ENCODE measurements at places on chromosomes 16 and 17.

GRCh38 chr16:81427219-81427618 lies 17.4 kb upstream of the CMIP start:
- DNase-seq: no peak

DNA sequence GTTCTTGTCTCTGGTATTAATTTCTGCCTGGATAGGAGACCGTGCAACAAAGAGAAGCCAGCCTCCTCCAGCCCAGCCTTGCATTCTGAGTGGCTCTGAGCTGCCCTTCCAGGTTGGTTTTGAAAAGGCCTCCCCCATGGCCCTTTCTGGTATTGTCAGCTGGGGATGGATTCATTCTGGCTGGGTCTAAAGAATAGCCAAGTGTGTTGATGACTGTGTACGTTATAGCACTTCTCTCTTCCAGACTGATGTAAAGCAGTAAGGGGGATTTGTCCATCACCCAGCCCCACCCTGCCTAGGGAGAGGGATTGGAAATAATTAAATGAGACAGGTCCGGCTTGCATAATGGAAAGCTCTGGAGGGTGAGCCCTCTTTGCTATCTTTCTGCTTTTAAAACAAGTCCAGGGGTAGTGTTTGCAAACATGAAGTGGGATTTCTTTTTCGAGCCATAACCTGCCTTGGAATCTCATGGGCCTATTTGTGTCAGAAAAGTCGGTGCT lies 146.4 kb downstream of the MSI2 start:
- DNase-seq: no peak

DNA sequence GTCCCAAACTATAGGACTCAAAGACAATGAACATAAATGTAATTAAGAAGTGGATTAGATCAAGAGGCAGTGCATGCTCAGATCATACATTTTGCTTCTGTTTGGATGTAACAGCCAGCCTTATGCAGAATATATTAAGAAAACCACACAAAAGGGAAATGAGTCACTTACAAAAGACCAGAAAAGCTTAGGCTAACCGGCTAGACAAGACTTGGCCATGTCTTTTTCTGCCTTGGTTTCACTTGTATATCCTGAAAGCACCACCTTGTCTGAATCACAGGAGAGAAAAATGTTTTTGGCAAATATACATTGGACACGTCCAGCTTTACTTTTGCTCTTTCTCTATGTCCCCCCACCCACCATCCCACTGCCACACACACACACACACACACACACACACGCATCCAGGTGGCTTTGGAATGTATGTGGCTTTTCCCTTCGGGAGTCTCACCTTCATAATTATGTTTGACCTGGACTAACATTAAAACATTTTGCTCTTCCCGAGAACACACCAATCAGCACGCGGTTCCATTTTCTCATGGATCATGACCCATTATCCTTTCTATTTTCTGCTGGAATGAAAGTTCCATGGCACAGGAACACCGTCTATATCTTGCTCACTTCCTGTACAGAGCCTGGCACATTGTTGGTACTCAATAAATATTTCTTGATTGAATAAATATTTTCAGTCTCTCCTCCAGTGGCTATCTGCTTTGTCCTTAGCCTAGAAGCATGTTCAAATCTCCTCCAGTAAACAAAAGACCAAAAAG lies 64.6 kb downstream of the CDK5R1 start:
- no peak for DNase-seq

- DNase-seq: no peak
These were observed 20.1 kb downstream of the SLC39A11 start for GRCh38 chr17:73072219-73072962.

DNA sequence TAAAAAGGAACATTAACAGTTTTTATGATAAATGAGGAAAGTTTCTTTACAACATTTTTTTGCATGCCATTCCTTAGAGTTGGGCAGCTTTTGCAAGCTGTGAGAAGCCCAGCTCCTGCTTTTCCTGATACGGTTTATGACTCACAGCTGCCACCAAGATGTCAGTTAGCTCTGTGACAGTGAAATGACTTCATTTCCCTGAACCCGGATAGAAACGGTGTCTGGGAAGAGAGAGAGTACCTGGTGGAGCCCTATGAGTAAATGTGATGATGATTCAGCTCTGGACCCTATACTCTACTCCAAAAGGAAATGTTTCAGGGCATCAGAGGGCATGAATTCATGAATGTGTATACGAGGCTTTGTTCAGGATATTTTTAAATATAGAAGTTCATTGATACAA lies 366.3 kb upstream of the HSBP1 start:
- DNase-seq: no peak

DNA sequence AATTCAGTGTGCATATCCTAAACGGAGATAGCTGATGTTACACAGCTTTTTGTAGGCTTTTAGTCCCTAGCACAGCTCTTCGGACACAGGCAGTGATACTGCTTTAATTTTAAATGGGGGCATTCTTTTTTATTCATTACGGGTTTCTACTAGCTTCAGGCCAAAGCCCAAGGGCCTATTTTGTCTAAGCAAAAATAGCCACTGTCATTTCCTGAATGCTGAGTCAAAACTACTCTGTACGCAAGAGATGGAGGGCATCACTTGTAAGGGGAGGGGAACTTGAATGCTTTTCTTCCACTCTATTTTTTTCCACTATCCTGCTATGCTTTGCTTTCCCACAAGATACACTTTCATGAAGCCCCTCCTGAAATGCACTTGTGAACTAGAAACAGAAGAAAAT lies 360.7 kb downstream of the PMP22 start:
- no peak for DNase-seq

GRCh38 chr17:2181897-2182448 lies 121.6 kb downstream of the SMG6 start:
- no peak for DNase-seq

GRCh38 chr17:20187049-20187448 lies 177.9 kb downstream of the SPECC1 start:
- no peak for DNase-seq

GRCh38 chr17:78924481-78925151 lies 571 bp downstream of the TIMP2 start:
- no peak for DNase-seq

- no peak for DNase-seq
These were observed 248.9 kb downstream of the SHISA9 start for GRCh38 chr16:13150181-13150885.
